Foreskin melanocyte (primary cell): ENCODE measurements at places on chromosomes 13 and 19.

DNA sequence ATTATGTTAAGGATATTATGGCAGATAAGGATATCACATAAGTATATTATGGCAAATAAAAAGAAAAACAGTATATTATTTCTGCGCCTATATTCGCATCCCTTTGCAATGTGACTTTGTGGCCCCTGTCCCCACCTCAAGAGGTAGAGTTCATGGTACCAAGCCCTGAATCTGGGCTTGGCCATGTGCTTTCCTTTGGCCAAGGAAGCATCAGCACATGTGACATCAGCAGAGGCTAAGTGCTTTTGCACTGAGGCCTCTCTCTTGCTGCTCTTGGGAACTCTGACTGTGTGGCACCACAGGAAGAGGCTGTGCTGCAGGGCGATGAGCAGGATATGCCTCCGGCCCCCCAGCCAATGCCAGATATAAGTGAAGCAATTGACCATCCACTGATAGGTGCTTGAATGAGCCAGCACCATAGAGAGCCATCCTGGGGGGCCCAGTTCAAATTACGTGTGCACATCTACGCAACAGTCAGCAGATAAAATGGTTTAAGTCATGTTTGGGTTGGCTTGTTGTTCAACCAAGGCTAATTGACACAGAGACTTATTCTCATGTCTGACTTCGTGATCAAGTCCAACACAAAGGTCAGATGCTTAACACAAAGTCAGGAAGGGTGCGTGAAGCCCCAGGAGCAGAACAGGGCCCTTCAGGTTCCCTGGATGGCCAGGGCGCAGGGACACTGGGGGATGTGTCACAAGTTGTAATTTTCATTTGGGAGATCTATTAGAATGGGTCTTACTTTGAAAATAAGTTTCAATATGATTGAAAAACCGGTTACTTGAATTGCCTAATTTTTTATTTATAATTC is 173.3 kb downstream of the COL4A1 start:
- DNase-seq = no peak

- DNase-seq = no peak
These were observed 3.4 kb downstream of the NOTCH3 start for GRCh38 chr19:15197275-15197941.

GRCh38 chr13:50685491-50685890 is 158.0 kb downstream of the DLEU7 start:
- DNase-seq = peak; percentile 87

- peak; percentile 70 for DNase-seq
These were observed 284.6 kb downstream of the DNAJC15 start for GRCh38 chr13:43307921-43308433.

DNA sequence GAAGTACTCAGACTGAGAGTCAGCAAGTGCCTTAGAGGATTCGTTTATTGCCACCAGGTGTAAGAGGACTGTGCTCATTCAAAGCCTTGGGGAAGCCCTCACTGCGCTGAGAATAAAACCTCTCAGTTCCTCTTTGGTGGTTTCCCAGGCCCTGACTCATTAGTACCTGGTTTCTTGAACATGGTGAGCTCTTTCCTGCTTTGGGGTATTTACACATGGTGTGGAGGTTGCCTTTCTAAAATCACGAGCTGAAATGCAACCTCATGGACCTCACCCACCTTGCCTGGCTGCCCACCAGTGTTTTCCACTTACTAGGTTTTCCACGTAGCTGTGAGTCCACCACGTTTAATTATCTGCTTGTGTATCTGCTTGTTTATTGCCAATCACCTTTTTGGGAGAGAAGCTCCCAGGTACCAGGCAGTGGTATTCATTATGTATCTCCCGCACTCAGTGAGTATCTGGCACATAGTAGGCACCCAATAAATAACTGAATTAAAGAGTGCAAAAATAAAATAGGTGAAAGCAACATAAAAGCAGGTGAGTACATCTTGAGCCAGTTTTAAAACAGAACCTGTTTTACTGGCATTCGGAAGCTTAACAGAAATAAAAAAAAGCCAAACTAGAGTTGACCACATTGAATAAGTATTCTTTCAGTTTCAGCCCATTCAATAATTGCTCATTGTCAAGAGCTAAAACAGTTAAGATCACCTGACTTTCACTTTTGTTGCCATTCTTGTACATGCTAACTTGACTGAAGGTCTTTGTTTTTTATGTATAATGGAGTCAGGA is 533.0 kb downstream of the MYO16 start:
- DNase-seq = no peak

GRCh38 chr19:45254044-45254531 is 3.0 kb downstream of the MARK4 start:
- no peak for DNase-seq

- DNase-seq = no peak
These were observed 19.0 kb downstream of the MAN2B1 start for GRCh38 chr19:12647490-12648071.

GRCh38 chr13:98576200-98576945 is 534 bp downstream of the STK24 start:
- no peak for DNase-seq

DNA sequence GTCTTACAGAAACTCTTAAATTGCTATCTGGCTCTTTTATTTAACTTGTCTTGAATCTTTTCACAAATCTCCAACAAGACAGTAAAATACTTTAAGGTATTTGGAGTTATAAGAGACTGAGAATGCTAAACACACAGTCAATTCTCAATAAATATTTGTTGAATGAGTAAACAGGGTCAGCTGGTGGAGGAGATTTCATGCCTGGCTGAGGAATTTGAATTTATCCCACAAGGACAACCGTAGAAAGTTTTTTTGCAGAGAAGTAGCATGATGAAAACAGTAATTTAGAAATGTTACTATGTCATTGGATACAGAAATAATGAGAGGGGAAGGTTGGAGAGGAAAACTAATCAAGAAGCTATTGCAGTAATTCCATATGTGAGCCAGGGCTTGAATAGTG is 1223.7 kb downstream of the PCDH17 start:
- DNase-seq = peak; percentile 67

DNA sequence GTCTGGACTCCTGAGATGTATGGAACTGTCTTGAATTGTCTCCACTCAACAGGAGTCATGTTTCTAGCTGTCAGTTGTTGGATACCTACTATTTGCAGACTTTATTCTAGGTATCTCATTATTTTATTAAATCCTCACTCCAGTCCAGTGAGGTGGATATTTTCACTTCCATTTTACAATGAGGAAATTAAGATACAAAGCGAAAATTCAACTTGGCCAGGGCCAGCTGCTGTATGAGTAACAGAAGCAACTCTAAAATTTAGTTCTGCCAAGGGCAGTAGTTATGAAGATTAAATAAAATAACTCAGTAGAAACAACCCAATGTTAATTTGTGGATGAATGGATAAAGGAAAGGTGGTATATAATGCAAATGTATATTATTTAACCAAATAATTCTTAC is 12.6 kb upstream of the NDFIP2 start:
- DNase-seq = no peak

DNA sequence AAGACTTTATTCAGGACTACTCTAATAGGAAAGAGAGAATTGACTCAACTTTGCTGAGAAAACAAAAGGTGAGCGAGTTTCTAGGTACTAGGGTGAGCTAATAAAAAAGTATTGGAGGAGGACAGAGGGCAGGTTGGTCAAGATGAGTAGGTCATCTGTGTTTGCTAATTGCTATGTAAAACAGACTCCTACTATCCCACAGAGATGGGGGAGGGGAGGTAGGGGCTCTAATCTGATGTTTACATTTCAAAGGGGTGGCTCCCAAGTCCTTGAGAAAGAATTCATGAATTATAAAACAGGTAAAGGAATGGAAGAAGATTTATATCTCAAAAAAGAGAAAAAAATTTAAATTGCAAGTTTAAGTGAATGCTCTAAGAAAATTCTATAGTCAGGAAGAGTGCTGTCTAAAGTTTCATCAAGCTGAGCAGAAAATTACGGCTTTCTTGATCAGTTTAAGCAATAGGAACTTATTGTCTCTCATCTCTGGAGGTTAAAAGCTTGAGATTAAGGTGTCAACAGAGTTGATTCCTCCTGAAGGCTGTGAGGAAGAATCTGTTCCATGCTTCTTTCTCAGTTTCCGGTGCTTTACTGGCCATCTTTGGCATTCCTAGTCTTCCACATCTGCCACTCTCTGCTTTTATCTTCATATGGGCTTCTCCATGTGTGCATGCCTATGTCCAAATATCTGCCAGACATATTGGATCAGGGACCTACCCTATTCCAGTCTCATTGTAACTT is 790.3 kb downstream of the SLITRK5 start:
- DNase-seq = no peak

DNA sequence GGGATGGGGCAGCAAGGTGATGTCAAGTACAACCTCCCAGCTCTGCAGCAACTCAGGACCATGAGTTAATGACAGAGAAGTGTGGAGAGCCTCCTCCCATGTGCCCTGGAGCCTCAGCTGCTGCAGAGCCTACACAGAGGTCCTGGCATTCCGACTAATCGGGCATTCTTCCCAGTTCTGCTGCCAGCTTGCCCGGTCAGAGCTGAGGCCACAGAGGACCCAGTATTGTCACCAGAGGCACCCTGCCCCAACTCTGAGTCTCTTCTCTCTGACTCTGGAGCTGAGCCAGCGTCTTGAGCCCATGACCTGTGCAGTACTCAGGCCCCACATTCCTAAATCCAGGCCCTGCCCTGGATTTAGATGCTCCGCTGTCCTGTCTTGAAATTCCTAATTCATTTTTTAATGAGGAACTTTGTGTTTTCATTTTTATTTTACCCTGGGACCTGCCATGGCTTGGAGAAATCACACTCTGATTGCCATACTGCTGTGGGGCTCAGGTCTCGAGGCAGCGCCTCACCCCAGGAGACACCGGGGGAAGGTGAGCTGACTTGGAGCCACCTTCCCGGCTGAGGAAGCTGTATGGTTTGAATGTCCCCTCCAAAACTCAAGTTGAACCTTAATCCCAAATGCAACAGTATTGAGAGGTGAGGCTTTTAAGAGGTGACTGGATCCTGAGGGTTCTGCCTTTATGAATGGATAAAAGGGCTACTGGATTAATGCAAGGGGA is 144.9 kb upstream of the ZNF507 start:
- no peak for DNase-seq

DNA sequence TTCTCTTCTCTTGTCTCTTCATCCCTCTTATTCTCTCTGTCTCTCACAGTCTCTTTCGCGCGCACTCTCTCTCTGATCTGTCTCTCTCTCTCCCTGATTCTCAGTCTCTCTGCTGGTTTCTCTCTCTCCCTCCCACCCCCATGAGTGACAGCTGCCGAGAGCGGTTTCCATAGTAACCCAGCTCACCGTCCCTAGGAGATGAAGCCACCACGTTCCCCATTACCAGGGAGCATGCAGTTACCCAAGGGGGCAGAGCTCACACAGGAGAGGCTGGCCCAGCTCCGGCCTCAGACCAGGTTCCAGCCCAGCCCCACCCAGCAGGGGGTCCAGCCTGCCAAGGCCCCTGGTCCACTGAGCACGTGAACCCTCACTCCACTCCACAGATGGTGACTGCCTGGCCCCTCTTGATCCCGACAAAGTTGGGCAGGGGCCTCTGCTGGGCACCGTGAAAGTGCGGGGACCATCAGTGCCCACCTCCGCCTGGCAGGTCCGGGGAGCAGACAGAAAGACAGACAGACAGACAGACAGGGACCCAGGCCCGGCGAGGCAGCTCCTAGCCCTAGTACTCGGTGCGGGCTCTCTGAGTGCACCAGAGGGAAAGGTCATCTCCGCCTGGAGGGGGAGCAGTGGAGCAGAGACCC is 50.6 kb downstream of the CELF5 start:
- no peak for DNase-seq

- DNase-seq = no peak
These were observed 52.2 kb upstream of the ZNF599 start for GRCh38 chr19:34825212-34825611.

DNA sequence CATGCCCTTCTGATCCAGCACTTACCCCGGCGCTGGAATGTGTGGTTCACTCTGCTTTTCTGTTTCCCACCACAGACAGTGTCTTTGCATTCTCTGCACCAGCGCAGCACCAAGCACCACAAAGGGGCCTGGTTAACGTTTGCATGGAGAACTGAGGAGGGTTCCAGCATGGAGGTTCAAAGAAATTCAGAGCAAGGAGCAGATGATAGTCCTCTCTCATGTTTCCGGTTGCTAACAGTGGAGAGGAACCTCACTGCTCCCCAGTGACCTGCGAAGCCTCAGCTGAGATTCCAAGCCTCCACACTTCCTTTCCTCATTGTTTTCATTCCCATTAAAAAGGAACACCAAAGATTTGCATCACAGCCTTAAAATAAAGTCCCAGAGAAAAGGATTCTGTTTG is 99.7 kb downstream of the STARD13 start:
- DNase-seq = no peak

DNA sequence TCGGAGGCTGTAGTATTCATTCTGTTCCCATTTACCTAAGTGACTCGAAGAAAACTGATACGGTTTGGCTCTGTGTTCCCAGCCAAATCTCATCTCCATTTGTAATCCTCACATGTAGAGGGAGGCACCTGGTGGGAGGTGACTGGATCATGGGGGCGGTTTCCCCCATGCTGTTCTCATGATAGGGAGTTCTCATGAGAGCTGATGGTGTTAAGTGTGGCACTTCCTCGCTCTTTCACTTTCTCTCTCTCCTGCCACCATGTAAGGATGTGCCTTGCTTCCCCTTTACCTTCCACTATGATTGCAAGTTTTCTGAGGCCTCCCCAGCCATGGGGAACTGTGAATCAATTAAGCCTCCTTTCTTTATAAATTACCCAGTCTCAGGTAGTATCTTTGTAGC is 23.5 kb downstream of the SLAIN1 start:
- no peak for DNase-seq

- DNase-seq = no peak
These were observed 24.8 kb downstream of the RANBP3 start for GRCh38 chr19:5953030-5953589.

DNA sequence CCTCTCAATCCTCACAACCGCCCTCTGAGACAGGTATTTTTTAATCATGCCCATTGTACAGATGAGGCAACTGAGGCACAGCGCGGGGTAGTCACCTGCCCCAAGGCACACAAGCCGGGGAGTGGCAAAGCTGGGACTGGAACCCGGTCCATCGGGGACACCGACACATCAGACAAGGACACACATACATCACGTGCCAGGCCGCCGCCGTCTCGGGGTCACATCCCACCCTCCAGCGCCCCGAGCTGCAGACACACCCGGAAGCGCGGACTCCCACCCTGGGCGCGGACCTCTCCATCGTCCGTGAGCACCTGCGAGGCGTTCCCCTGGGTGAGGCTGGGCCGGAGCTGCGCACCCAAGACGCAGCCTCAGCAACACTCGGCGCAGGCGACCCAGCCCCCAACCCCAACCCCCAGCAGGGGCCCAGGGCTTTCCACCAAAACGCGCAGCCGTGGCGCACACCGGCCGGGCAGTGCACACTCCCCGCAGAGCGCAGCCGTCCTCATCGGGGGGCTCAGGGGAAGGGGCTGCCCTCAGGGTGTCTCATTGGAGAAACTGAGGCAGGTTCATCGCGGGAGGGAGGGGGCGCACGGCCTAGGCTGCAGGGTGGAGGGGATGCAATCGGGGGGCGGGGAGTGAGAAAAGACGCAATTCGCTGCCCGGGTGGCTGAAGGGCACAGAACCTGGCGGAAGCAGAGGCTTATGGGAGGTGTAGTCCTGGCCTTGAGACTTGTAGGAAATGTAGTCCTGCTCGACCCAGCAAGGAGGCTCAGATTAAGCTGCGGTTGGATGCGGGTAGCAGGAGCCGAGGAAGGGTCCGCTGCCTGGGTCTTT is 1.9 kb upstream of the LMTK3 start:
- DNase-seq = peak; percentile 57
